CD8-positive, alpha-beta memory T cell (primary cell): ENCODE measurements at places on chromosomes 1 and 21. TPM values are rescaled to one million over a fixed set of nuclear protein-coding genes. Genes with fewer than 3 reads are reported as not detected.

The FCRL3 gene
- total RNA-seq: 8.5 TPM

The DSTYK gene
- 13.4 TPM for total RNA-seq

The IFNGR2 gene
- total RNA-seq: 3.1 TPM

The PKN2 gene
- 14.8 TPM for total RNA-seq

The PKNOX1 gene
- 22.8 TPM for total RNA-seq

The LAPTM5 gene
- 204 TPM for total RNA-seq

The SPRR1B gene
- total RNA-seq: not detected

The REN gene
- not detected for total RNA-seq

The FAAH gene
- 4.5 TPM for total RNA-seq

The VCAM1 gene
- 4.0 TPM for total RNA-seq

The CLCN6 gene
- 8.9 TPM for total RNA-seq

The CCSAP gene
- 4.4 TPM for total RNA-seq

The MEAF6 gene
- 102 TPM for total RNA-seq

The PLA2G2A gene
- total RNA-seq: not detected

The INKA2 gene
- 1.8 TPM for total RNA-seq

The TMEM125 gene
- total RNA-seq: not detected

The ETV3 gene
- total RNA-seq: 24.8 TPM

The OR10Z1 gene
- not detected for total RNA-seq

The SYCP1 gene
- not detected for total RNA-seq

The ST6GALNAC5 gene
- total RNA-seq: not detected

The OPRD1 gene
- not detected for total RNA-seq
